H7 (cell line): ENCODE measurements at places on chromosomes 12 and 14. TPM values are rescaled to one million over a fixed set of nuclear protein-coding genes. Genes with fewer than 3 reads are reported as not detected.

The KLHDC1 gene
- 0.07 and 0.38 TPM in 2 replicates for total RNA-seq

- no peak for DNase-seq
Observed at GRCh38 chr12:131577766-131578165, 133.1 kb upstream of the SFSWAP start.

- DNase-seq = no peak
Observed at GRCh38 chr12:91347481-91348214, 165.0 kb upstream of the DCN start.

- DNase-seq = no peak
Observed at GRCh38 chr12:12583510-12584178, 21.0 kb upstream of the DUSP16 start.

The NANOG gene
- 147 and 178 TPM in 2 replicates for total RNA-seq
